ENCODE measurements at places on chromosomes 13 and 19.

GRCh38 chr19:574658-575526 is 2.5 kb downstream of the BSG start:
- DNase-seq = no peak

GRCh38 chr13:60448907-60449510 is 52.0 kb downstream of the TDRD3 start:
- no peak for DNase-seq

- DNase-seq = no peak
These were observed 17.2 kb upstream of the ZBTB7A start for GRCh38 chr19:4083677-4084546.

- no peak for DNase-seq
These were observed 10.3 kb downstream of the CELF5 start for GRCh38 chr19:3234800-3235199.

GRCh38 chr13:89169951-89170350 is 1498.8 kb downstream of the SLITRK5 start:
- DNase-seq = no peak

DNA sequence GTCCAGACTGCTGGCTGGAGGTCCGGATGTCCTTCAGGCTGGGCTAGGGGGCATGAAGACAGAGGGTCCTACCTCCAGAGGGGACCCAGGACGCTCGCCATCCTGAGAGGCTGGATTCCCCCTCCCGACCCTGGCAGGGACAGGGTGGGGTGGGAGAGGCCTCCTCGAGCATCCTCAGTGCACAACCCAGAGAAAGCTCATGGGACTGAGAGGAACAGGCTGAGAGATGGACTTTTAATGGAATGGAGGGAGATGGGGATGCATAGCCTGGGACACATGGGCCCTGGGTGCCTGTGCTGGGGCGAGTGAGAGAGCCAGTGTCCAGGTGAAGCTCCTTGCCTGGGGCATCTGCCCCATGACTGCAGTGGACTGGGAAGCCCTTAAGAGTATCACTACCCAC is 3.1 kb downstream of the ACTL9 start:
- DNase-seq = no peak

GRCh38 chr19:44712864-44713515 is 14.0 kb downstream of the CEACAM16 start:
- no peak for DNase-seq

GRCh38 chr13:18949970-18950369 is 231.7 kb downstream of the TUBA3C start:
- no peak for DNase-seq

DNA sequence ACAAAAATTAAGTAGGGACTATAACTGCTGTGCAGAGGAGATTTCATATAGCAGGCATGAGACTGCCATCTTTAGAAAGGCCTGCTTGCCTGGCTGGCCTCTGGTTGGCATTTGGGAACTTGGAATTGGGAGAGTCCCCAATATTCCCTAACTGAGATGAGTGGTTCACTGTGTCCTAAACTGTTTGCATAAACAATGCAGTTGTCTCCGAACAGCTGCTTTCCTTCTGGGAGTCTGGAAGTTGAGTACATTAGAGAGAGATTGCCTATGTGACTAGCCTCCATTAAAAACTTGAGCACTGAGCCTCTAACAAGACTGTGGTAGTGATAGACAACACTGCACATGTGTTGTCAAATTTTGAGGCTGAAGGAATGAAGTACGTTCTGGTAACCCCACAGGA is 47.4 kb downstream of the STOML3 start:
- no peak for DNase-seq

GRCh38 chr13:86870444-86870843 is 800.7 kb upstream of the SLITRK5 start:
- DNase-seq = no peak
